Erythroblast (primary cell): ENCODE measurements at places on chromosomes 5 and 9.

- DNase-seq, result no peak
Measured at GRCh38 chr5:1513326-1514026, 10.3 kb downstream of the LPCAT1 start.

DNA sequence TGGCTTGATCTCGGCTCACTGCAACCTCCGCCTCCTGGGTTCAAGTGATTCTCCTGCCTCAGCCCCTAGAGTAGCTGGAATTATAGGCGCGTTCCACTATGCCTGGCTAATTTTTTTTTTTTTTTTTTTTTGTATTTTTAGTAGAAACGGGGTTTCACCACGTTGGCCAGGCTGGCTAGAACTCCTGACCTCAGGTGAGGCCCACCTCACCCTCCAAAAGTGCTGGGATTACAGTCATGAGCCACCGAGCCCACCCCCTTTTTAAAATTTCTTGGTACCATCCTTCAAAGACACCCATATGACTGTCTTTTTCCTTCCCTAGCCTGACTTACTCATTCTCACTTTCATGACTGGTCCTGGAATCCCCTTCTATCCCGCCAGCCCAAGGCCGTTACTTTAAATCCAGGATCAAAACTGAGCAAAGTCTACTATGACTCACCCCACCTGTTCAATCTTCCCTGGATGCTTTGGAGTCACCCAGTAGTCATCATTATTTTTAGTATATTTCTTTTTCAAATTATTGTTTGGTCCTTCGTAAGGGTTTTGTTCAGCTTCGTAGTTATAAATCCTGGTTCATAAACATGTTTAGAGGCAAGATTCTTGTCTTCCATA lies 1.2 kb upstream of the TBCA start:
- DNase-seq, result no peak

- no peak for DNase-seq
Measured at GRCh38 chr5:154159343-154159742, 31.2 kb upstream of the GALNT10 start.

DNA sequence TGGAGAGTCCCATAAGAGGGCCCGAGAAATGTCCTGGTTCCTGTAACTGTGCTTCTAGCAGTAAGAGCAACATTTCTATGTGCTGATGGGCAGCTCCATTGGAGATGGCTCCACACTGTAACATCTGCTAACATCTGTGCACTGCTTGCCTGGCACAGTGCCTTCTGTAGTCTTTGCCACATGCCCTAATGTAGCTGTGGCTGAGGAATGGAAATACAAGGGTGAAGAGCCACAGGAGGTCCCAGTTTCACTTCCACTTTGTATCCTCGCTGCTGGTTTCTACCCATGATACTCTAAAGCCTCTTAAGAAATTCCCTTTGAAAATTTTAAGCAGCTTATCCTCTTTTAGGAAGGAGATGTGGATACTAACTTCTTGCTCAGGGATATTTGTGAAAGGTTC lies 97.4 kb downstream of the HOMER1 start:
- no peak for DNase-seq

- no peak for DNase-seq
Measured at GRCh38 chr5:169175733-169176132, 125.2 kb downstream of the SLIT3 start.

DNA sequence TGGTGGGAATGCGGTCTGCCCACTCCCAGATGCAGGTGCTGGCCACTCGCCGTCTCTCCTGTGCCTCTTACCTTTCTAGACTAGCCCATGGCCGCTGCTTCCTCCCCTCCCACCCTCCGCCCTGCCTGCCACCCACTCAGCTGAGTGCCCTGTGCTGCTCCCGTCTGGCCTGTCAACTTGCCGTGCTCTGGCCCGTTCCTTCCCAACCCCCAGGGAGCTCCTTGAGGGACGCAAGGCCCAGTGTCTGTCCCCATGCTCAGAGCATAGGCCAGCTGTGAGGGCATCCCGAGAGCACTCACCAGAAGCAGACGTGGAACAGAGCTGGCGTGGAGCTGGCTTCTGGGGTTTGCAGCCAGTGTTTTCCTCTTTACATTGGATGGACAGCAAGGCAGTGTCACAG lies 20.2 kb downstream of the HNRNPH1 start:
- no peak for DNase-seq

- no peak for DNase-seq
Measured at GRCh38 chr5:171152382-171152781, 156.7 kb upstream of the TLX3 start.

DNA sequence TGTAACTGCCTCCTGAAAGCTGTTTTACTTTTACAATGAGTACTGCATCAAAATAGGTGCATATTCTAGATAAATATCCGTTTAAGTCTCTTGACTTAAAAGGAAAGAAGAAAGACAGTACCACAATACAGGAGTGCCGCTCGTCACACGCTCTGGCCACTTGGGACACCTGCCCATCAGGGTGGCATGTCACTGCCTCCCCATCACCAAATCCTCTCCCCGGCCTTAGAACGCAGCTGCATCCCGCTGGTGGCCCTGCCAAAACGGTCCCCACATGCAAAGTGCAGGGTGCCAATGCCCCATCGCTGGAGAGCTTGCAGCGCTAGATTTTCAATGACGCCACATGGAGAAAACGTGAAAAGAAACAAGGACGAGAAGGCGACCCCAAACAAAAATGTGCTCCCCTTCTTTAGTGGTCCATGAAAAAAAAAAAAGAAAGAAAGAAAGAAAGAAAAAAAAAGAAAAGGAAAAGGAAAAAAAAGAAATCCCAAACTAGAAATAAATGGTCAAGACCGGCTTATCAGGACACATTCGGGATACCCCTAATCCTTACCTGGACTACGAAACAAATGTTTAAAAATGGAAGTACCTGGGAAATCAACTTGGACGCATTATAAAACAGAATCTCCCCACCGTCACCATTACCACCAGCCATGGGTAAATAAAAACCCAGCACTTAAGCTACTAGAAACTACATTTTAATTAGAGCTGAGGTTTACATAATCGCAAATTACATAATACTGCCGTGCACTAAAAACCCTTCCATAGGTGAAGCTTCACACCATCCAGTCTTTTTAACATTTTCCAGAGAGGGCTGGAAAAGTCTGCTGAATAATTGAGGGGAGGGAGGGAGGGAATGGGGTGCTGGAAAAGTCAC lies 1.0 kb downstream of the ANKH start:
- DNase-seq, result peak; percentile 44

- DNase-seq, result no peak
Measured at GRCh38 chr5:173790177-173790719, 97.9 kb upstream of the CPEB4 start.

DNA sequence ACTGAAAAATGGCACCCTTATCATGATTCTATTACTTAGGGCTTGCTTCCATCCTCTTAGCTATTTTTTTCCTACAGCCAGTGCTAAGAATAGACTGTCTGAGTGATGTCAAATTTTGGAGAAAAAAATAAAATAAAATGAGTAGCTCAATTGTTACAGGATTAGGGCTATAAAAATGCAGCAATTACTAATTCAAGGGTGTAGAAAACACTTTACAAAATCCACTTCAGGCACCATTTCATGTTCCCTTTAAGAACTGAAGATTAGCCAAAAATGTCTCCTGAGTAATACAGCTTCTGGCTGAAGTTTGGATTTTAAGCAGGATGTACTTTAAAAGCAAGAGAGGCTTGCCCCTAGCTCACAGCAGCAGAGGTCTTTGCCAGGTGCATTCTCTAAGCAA lies 240.5 kb upstream of the IRX1 start:
- DNase-seq, result no peak

GRCh38 chr5:154276973-154277331 lies 86.4 kb downstream of the GALNT10 start:
- peak; percentile 91 for DNase-seq

DNA sequence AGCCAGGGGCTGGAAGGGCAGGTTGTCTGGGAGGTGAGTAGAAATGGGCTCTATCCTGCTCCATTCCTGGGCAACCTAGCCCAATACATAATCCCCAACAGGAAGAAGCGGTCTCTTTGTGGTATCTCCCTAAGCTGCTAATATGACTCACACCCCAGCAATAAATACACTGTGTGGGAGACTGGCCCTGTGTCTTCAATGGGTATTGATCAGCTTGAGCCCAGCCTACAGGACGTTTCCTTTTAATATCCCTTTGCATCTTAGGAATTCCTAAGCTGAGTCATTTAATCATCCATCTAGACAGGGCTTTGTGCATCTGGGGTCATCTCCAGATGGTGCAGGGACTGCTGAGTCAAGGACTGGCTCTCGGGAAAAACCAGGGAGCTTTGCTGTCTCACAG lies 207.0 kb upstream of the PANK3 start:
- DNase-seq, result no peak

- no peak for DNase-seq
Measured at GRCh38 chr9:101092922-101093321, 64.4 kb downstream of the PLPPR1 start.

DNA sequence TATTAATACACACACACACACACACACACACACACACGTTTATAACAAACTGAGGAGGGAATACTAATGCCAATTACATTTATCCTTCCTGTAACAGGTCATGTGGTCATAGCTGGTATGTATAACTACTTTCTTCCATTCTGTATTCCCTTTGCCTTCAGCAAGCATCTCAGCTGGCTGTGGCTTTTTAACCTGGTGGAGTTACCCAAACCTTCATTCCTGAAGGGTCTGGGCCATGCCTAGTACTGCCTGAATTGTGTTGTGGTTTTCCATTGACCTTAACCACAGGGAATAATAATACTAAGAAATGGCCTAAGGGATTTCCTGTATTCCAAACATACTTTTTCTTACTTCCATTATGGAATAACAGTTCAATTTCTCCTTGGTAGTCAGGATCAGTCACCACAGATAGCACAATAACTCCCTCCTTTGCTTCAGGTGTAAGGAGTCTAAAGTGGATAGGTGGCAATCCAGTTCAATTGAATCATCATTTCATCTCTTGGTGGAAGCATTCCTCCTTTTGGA lies 222.2 kb upstream of the MEF2C start:
- no peak for DNase-seq

- no peak for DNase-seq
Measured at GRCh38 chr5:82105457-82105856, 133.6 kb downstream of the ATG10 start.

GRCh38 chr9:107112707-107113243 lies 170.3 kb upstream of the RAD23B start:
- no peak for DNase-seq

DNA sequence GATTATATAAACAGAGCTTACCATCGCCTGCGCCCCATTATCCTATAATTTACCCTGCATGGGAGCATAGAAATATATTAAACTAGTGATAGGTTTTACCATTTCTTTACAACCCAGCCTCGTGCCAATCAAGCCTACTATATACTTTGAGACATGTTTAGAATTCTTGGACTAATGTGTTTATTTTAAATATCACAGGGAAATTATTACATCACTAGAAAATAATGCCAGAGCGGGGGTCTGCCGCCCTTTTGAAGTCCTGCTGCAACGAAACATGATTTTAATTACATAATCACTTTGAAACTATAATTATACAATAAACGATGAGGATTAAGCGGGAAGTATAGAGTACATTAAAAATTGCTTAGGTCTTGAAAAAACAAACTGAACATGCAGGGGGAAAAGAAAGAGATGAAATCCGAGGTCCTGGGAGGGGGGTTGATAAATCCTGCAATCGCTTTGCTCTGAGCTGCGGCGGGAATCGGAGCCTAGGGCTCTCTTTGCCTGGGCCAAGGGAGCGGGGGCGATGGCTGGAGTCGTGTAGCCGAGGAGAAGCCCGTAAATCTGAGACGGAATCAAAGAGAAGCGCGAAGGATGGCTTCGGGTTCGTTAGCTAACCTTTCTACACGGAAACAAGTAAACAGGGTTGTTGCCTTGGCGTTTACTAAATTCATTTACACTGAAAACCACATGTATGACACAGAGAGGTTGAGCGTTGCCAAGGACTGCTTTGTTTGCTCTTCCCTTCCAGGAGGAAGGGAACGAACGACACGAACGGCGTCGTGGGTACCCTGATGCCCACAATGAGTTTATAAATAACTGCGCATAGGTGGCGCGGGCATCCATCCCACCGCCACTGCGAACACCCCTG lies 127.6 kb downstream of the TMEM174 start:
- no peak for DNase-seq

DNA sequence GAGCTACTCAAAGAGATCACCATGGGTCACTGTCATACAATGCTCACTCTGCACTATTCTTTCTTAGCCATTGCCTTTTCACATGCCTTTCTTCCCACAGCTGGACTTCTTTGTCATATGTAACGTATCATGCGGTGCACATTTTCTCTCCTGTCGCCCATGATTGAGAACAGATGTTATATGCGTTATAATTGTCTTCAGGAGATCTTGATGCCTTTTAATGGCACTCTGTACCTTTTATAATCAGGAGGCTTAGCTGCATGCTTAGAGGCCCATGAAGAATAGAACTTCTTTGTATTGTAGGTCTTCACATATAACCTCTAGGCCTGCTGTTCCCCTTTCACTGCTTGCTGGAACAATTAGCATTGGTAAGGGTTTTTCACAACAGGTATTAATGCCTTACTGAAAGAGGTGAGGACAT lies 436.1 kb downstream of the CDH10 start:
- no peak for DNase-seq

DNA sequence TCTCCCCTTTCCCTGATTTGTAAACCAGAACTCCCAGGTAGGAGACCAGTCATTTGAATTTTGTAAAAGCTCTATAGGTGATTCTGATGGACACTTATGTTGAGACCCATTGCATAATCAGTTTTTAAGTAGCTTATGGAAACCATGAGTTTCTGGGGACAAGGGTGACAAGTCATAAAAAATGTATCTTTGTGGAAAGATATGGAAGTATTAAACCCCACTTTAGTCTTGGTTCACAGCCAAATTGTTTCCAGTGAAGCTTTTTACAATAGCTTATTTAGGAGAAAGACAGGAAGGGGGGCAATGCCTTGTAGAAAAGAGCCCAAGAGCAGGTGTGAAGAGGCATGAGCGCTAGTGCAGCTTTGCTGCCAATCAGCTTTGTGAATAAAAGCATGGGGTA lies 453 bp upstream of the CCL28 start:
- DNase-seq, result no peak

DNA sequence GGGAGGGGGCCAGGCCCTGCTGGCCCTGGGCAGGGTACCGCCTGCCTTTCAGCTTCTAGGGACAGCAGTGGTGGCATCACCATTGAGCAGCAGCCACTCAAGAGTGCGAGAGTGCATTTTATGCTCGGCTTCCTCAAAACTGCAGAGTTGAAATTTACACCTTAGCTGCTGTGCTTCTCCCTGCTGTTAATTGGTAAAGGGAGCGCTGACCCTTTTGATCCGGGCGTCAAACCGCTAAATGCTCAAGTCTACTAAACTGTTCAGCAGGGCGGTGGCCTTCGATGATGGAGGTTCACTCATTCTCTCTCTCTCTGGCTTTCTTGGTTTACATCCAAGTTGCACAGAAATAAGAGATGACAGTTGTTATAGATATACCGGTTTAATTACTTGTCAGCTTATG lies 368.6 kb upstream of the IRX2 start:
- no peak for DNase-seq

- no peak for DNase-seq
Measured at GRCh38 chr9:111969061-111969460, 72.4 kb downstream of the UGCG start.

- DNase-seq, result no peak
Measured at GRCh38 chr5:100584889-100585288, 49.7 kb downstream of the FAM174A start.

GRCh38 chr5:159763562-159763961 lies 152.7 kb upstream of the ADRA1B start:
- DNase-seq, result no peak

GRCh38 chr5:180643191-180643851 lies 6.1 kb downstream of the FLT4 start:
- DNase-seq, result no peak
